ENCODE measurements at places on chromosomes 1 and 21. TPM values are rescaled to one million over a fixed set of nuclear protein-coding genes. Genes with fewer than 3 reads are reported as not detected.

The DDR2 gene
- total RNA-seq: 14.9 TPM

The ESRRG gene
- total RNA-seq: 26.3 TPM

The USP33 gene
- 78.9 TPM for total RNA-seq

The S100A16 gene
- 178 TPM for total RNA-seq

The EPHA10 gene
- total RNA-seq: 9.9 TPM

The A3GALT2 gene
- not detected for total RNA-seq

The CFHR4 gene
- total RNA-seq: not detected

The PROX1 gene
- total RNA-seq: 19.8 TPM

The C1orf94 gene
- total RNA-seq: not detected

The CFAP45 gene
- not detected for total RNA-seq

The LRRC3 gene
- total RNA-seq: 2.4 TPM

The COL8A2 gene
- total RNA-seq: 0.83 TPM

- no peak for DNase-seq
These were observed 108.7 kb downstream of the TLR5 start for GRCh38 chr1:223034270-223034798.

DNA sequence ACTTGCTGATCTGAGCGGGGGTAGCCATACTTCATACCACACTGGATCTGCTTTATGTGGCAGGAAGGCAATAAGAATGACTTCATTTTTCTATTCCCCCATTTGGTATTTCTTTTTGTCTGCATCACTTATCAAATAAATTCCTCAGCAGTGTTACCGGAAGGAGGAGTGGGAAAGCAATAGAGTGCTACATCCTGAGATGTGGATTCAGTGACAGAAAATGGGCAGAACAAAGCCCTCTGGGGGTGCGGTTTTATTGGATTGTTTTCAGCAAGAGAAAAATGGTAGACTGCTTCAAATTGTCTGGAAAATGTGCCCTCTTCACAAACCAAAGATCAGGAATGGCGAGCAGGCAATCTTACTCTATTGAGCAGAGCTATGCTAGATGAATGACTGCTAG is 751.9 kb upstream of the NEGR1 start:
- DNase-seq: no peak

GRCh38 chr21:37891972-37892371 is 24.3 kb downstream of the KCNJ6 start:
- no peak for DNase-seq

GRCh38 chr1:230747890-230748800 is 957 bp downstream of the CAPN9 start:
- peak; percentile 75 for DNase-seq

GRCh38 chr1:2119886-2120285 is 69.7 kb downstream of the PRKCZ start:
- DNase-seq: no peak

DNA sequence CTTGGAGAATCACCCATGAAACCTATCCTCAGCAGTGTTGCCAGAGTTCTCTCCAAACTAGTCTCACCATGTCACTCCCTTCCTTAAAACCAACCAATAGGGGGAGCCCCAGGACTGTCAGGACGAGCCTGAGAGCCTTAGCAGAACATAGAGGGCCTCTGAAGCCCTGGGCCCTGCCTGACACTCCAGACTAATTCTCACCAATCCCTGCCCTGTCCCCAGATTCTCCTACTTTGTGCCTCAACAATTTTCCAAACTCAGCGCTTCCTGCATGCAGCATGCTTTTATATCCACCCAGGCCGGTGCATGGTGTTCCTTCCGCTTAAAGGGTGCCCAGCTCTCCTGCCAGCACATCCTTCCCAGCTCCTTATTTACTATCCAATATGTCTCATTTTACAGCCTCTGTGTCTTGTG is 42.7 kb downstream of the HSD3B1 start:
- DNase-seq: no peak

DNA sequence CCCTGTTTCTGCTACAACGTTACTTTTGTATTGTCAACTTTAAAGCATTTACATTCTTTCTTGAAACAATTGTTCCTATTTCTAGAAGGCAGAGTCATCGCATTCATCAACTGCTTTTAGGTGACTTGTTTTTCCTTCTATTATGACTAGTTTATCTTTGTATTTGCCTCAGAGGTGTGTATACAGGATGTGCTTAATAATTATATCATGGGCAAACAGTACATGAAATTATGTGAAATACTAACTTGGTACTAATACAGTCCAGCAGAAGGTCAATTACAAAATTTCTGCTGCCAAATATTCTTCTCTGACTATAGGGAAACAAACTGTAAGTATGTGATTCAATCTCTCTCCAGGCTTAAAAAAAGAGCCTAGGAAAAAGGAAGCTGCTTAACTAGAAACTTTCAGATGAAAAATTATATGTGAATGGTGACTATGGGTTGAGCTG is 101.6 kb downstream of the C4BPA start:
- DNase-seq: no peak

DNA sequence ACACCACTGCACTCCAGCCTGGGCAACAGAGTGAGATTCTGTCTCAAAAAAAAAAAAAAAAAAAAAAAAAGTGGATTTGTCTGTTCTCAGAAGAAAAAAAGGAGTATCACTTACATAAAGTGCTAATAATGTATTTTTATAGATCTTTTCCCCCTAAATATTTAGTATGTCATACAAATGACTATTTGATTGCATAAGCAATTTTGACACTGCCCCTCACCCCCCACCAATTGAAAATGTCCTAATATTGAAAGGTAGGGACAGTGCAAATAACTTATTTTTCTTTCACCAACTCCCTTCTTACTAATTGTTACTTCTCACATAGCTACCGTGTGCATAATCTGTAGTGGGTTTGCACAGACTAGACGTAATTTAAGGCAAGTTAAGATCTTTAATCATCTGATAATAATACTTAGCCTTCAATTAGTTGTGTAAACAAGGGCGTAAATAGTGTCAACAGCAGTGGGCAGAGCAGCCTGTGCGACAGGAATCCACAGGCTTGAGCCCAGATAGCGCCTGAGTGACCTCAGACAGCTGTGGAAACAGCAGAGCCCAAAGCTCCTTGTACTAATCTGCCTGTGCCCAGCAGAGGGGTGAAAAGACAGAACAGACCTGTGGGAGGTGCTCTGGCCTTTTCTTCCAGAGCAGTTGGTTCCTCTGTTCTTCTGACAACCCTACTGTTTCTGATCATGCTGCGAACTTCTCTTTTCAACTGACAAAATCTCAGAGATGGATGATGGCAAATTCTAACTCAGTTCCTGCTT is 4.5 kb upstream of the IER5 start:
- peak; percentile 57 for DNase-seq

- no peak for DNase-seq
These were observed 40.6 kb upstream of the ZBTB40 start for GRCh38 chr1:22410928-22411495.

GRCh38 chr1:6454856-6455751 is 10.9 kb downstream of the TNFRSF25 start:
- no peak for DNase-seq

DNA sequence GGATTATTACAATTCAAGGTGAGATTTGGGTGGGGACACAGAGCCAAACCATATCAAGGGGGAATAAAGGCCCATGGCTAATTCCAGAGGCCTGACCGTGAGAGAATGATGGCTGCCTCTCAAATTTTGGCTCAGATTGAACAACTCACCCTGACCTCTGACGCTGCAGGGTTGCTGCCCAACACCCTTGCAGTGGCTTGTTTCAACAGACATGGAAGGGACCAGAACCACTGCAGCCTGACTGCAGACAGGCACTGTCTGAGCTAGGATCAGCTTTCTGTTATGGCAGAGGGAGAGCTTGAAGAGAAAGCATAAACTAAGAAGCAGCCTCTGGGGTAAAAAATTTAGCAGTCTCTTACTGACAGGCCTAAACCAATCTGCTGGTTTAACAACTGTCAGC is 90.2 kb upstream of the GADD45A start:
- no peak for DNase-seq

DNA sequence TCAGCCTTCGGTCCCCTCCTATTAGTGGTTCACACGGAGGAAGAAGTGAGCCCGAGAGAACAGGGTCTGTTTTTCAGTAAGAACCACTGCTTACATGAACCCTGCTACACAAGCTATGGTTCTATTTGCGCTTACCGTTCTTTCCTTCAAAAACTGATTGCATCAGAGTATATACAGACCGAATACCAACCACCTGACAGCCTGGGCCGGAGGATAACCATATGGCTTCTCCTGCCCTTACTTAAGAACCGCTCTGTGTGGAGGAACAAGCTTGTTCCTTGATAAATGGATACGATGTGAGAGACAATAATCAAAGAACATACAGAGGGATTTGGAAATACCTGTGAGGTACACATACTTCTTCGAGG is 1.1 kb upstream of the KCNT2 start:
- DNase-seq: no peak

DNA sequence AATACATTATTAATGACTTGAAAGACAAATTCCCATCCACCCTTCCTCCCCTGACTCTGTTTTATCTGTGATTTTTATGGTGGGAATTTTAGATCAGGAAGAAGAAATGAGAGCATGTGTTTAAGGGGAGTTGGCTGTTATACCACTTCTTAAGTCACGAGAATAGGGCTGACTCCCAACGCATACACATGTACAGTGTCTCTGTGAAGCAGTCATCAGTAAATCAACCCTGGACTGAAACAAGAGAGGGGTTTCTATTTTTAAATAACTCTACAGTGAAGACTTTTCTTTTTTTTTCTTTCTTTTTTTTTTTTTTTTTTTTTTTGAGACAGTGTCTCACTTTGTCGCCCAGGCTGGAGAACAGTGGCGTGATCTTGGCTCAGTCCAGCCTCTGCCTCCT is 106.1 kb downstream of the LBR start:
- no peak for DNase-seq

Measured in Peyer's patch (tissue), 4 donors.